ENCODE measurements at places on chromosomes 5 and 9.

DNA sequence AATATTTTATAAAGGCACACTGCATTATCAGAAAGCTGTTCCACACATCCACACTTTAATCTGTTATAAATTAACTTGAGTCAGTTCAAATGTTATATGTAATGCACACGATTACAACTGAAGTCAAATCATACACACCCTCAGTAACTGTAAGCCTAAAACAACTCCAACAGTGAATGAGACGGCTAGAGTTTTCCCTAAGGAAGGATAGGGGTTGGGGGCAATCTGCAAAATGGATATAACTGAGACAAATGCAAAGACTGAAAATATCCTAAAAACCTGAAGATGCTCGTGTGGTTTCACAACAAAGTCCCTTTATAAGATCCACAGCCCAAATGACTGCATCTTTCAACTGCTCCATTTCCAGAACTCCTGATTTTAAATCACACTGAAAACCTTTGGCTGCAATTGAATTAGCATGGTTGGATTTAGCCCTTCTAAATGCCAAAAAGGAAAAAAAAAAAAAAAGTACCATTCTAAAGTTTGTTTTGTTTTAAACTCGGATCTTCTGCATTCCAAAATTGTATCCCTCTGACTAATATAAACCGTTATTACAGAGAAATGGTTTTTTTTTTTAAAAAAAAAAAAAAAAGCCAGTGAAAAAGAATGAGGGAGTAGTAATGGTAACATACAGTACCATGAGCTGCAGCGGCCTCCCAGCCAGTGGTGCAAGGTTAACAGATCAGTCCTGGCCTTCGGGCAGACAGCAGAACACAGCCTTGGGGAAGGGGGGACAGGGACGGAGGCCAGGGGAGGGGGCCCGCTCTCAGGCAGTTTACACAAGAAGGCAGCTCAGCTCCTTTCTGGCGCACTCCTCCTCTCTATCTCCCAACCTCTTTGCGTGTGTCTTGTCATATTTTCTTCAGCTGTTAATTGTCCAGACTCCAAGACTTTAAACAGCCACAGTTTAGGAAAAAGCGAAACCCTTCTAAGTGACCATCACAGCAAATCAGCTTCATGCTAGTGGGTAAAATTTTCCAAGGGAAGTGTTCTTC is 166.1 kb downstream of the BNC2 start:
- DNase-seq, result peak; percentile 55

- no peak for DNase-seq
Measured at GRCh38 chr5:64330728-64331231, 165.1 kb downstream of the RNF180 start.

- DNase-seq, result no peak
Measured at GRCh38 chr9:87063871-87064270, 116.6 kb upstream of the GAS1 start.

- DNase-seq, result no peak
Measured at GRCh38 chr9:19379697-19380046, 364 bp downstream of the RPS6 start.

DNA sequence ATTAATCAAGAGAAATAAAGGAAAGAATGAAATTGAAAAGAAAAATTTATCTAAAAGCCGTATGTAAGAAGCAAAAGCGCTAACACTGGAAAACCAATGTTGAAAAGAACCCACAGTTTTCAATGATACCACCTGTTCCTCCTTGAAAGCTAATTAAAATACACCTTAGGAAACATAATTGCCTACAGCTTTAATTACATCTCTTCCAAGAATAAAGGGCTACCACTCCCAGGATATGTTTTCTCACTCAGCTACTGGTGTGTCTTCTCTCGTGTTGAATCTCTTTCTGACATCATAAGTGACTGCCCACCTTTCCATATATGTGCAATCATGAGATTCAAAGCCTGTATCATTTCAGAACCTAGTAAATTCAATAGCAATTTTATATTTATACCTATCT is 880.6 kb upstream of the DMAC1 start:
- no peak for DNase-seq

DNA sequence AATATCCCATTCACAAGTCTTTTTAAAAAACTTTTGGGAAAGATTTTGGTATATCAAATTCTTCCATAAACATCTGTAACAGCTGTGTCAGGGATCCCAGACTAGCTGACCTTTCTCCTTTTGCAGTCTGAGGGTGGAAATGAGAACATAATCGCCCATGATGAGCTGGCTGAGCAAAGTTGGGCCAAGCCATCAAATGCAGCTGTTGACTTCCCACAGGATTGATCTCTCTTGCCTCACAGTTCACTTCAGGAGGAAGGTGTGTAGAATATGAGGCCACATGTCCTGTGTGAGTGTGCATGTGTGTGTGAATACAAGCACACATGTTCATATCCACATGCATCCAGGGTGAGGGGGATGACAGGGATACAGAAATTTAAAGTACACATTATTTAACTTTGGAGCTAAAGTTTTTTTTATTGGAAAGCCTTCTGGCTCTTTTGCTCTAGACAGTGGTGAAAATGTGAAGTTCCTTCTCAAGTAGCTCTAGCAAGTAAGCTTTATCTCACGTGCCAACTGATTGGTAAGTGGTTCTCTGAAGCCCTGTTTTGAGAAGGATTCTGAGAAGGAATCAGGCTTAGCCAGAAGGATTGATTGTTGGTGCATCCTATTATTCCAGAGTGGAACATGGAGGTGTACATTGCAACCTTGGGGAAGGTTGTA is 468.8 kb upstream of the DMAC1 start:
- DNase-seq, result no peak

DNA sequence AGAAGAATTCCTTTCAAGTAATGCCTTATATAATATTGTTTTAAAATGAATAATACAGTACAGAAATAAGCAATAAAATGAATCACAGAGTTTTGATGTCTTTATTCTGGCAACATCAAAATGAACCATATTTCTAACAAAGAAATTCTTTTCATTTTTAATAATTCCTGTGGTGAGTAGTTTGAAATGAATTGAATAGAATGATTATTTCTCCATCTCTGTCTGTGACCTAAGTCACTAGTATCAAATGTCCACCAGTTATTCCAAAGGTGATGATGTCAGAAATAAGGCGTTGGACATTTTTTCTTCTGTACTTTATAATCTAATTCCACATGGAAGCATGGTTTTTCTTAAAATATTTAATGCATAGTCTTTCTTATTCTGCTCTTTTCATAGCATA is 106.2 kb downstream of the ADAMTSL1 start:
- DNase-seq, result no peak

DNA sequence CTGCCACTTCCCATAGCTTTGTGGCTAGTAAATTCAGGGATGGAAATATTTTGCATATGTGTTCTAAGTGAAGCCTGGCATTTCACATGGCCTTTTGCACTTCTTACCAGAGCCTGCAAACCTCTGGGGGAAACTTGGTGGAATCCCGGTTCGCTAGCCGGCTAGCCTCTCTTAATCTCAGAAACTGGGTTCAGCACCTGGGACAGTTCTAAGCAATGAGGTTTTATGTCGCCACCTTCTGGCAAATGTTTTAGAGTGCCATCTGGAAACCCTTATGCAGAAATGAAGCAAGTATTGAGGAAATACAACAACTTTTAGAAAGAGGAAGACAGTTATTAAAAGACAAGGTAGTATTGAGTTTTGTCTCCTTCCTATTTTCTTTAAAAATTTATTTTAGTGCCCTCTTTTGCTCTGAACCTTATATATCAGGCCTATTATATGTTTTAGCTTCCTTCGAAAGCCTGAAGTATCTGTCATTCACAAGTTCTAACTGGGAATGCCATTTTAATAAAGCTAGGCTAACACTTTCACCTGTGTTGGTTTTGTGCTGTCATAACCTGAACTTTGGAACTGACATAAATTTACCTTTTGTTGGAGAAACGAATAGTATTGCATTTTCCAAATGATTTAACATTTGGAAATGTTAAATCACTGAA is 963 bp upstream of the HTR1A start:
- DNase-seq, result peak; percentile 18

All from AG04450 (cell line).